AML-193 (cell line): ENCODE measurements at places on chromosomes 7 and 10.

- no peak for DNase-seq
These were observed 311.2 kb downstream of the GALNT17 start for GRCh38 chr7:71443191-71443530.

DNA sequence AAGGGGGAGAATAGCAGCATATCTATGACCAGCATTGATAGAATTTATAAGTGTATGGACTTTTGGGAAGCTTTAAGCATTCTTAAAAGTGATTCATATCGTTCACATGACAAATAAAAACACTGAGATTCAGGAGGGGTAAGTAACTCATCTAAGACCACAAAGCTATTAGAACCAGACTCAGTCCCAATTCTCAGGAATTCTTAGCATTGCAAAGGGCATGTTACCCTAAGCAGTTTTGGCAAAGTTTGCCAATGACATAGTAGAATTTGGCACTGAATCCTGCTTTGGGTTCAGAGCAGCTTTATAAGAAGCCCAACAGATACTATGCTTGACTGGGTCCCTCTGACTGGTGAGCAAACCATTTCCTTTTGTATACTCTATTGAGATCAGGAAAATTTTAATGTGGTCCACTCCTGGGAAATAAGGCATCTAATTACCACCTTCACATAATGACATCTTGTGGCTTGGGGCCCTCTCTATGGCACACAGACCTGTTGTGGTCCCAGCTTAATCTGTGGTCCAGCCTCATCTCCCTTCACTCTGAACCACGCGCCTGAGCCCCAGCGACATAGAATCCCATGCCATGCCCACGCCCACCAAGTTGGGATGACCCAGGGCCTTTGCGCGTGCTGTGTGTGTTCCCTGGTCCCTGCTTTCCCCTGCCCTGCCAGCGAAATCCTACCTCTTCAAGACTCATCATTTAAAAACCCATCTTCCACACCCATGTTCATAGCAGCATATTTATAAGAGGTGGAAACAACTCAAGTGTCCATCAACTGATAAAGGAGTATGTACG, 37.5 kb upstream of the DOCK1 start:
- no peak for DNase-seq

DNA sequence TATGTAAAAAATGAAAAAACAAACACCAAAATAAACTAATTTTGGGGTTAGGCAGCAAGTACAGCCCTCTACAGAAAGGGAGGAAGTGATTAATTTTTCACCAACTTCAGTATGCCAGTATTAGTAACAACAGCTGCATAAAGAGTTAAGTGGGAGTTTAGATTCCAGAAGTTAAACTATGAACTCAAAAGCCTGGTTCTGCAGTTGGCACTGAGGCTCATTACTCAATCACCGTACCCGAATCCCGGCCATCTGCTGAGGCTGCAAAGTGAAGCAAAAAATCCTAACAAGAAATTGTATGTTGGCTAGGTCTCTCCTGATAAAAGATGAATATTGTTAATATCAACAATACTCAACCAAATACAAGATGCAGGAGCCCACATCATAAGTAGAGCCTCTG, 4.0 kb downstream of the NUDT5 start:
- DNase-seq: no peak

GRCh38 chr7:86833360-86833759, 189.7 kb downstream of the GRM3 start:
- DNase-seq: no peak

DNA sequence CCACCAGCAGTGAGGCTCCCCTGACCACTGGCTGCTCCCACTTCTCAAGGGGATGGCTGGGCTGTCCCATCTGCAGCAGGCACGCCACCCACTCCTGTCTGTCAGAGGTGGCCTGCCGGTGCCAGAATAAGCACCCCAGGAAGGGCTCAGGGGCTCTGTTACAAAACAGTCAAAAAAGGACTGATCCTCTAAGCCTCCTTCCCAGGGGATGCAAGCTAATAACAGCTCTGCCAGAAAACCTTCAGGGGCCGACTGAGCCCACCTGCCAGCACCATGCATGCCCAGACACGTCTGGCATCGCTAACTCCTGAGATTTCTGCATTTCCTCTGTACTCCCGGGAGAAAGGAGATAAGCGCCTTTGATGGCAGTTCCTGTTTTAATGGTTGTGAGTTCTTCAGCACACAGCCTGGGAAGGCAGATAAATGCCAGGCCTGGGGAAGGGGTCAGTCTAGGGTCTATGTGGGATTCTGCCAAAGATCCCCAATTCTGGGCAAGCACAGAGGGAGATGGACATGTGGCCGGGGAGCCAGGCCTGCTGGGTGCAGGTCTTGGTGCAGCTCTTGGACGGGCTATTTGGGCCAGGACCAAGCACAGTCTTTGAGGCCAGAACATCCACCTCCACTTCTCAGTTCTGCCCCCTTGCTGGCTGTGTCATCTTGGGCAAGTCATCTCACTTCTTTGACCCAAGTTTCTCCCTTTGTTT, 128.4 kb downstream of the ARHGAP22 start:
- DNase-seq: no peak

DNA sequence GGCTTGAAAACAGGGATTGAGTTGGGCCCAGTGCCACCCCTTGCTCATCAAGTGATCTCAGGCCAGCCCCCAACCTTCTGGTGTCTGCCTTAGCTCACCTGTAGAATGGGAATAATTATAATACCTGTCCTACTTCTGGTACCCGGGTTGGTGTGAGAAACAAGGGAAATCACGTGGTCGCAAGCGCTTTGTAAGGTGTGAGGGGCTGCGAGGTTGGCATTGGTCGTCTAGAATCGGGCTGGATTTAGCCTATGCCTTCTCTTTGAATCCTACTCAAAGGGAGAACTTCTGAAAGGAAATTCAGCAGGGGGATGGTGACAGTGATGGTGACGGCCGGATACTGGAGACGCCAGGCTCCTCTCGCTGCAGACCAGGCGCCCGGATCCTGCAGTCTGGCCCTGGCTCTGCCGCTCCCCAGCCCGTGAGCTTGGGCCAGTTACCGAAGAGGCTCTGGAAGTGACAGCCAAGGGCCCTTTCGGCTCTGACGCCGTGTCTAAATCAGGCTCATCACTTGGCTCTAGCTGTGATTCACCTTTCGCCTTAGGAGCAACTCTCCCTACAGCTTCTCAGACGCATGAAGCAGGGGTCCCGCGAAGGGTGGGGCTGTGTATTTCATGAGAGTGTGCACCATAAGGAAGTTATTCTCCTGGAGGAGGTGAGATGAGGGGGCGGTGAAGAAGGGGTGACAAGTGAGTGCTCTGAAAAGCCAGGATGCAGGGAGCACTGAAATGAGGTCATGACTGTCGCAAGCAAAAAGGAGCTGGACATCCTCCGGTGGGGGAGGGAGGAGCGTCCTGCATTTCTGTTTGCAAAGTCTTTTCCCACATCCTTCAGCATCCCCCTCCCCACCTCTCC, 4.0 kb upstream of the CREB5 start:
- DNase-seq: no peak

DNA sequence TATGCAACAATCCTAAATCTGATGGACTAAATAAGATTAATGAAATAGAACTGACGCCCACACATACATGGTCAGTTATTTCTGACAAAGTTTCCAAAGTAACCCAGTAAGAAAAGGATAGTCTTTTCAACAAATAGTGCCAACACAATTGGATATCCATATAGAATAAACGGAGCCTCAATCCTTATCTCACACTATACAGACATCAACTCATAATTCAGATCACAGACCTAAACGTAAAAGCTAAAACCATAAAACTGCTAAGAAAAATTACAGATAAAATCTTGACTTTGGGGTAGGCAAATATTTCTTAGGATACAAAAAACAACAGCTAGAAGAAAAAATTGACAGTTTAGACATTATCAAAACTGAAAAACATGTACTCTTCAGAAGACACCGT, 8.5 kb downstream of the CACUL1 start:
- no peak for DNase-seq

DNA sequence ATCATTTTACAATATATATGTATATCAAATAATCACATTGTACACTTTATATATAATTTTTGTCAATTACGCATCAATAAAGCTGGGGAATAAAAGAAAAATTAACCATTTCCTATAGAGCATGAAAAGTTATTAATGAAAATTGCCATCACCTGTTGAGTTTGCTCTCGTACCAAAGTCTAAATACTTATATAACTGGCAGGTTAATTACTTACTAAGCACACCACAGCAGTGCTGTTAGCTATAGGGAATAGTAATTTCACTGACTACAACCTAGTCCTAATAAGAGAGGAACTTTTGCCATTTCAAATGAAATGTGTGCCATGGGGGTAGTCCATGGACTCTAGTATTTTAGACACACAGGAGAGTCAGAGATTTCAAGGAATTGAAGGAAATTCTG, 176.9 kb upstream of the COL1A2 start:
- no peak for DNase-seq

DNA sequence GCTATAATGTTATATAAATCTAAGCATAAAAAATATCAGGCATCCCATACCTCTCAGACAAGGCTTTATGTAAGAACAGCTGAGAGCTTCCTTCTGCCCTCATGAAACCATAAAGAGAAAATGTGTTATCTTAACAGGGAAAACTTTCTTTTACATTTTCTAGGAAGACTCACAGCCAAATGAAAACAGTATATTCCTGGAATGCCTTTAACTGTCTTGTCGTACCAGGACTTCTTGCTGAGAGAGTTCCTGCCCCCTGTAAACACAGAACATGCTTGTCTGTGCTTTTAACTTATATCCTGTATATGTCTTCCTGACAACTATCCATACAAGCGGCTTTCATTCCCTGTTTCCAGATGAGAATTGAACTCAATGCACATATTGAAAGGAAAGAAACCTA, 64.8 kb upstream of the AHR start:
- no peak for DNase-seq

- peak; percentile 48 for DNase-seq
These were observed 1.0 kb downstream of the CDK6 start for GRCh38 chr7:92835261-92835850.
